ENCODE measurements at places on chromosomes 1 and 21.

GRCh38 chr1:27388337-27389005, 4.0 kb upstream of the GPR3 start:
- DNase-seq: peak; percentile 71

DNA sequence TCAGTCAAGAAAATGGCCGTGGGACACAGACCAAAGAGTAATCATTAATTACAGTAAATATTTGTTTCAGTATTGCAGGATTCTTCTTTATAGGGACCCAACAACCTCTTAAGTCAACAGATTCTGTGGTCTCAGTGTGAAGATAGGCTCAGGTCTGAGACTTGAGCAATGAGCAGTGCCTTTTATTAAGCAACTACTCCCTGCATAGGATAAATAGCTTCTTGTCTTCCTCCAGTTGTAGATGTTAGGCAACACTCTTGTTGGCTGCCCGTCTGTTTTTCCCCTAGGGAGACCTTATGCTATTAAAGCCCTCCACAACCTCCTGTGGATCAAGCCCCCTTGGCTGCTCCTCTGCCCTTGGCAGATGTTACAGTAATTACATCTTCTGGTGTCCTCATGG, 1.8 kb upstream of the OMA1 start:
- DNase-seq: no peak

DNA sequence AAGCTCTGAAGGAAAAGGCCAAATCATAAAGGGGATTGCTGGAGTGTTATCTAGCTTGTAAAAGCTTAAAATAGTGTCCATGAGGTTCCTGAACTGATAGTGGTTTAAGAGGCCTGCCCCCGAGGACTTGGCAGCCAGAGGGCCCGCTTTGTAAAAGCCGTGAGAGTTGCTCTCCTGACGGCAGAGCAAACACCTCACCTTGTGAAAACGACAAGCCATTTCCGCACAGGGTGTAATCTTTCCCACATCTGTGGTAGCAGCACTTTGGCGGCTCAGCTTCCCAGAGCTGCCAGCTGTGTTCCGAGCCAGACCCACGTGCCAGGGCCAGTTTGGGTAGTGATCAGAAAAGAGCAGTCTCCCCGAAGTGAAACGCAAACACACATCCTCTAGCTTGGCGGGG, 37.0 kb downstream of the SERBP1 start:
- no peak for DNase-seq

- DNase-seq: no peak
Measured at GRCh38 chr21:37538971-37539590, 172.5 kb downstream of the DYRK1A start.

DNA sequence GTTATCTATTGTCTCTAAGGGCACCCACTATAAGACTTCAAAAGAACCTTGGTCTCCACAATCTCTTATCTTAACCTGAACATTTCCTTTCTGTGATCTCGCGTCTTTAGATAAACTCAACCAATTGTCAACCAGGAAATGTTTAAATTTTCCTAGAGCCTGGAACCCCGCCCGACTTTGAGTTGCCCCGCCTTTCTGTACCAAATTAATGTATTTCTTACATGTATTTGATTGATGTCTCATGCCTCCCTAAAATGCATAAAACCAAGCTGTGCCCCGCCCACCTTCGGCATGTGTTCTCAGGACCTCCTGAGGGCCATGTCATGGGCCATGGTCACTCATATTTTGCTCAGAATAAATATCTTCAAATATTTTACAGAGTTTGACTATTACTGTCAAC, 5.9 kb upstream of the CXADR start:
- DNase-seq: no peak

- DNase-seq: no peak
Measured at GRCh38 chr1:182596934-182597333, 7.3 kb downstream of the RGS16 start.

GRCh38 chr1:170483051-170483450, 48.9 kb upstream of the GORAB start:
- DNase-seq: no peak

DNA sequence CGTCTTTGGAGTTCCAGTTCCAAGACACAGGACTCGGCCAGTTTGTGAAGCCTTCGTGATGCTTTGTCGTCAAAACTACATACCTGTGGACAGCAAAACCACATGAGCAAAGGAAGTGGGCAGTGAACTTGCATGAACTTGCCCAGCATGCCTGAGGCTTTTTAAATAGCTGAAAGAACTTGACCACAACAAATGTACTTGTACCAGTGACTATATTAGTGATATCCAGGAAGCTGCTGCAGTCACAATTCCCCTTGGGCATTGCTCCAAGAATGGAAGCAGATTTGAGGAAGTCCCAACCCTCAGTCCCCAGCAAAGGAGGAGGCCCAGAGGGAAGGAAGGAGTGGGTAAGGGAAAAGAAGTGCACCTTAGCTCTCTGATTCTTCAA, 2.6 kb downstream of the FUCA1 start:
- DNase-seq: no peak

DNA sequence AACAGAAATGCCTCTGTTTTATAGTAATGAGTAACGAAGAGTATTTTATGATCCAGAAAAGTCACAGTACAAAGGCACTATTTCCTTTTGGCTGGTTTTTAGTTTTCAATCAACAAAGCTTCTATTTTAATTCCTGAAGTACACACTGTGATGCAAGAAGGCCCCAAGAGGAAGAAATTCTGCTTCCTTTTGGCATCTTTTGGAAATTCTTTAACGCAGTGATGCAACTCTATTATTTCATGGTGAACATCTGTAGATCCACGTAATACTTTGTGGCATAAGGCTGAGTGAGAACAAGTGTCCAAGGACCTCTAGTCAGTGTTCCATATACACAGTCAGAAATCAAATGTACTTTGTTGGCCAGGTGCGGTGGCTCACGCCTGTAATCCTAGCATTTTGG, 137.5 kb downstream of the TGFB2 start:
- DNase-seq: no peak

DNA sequence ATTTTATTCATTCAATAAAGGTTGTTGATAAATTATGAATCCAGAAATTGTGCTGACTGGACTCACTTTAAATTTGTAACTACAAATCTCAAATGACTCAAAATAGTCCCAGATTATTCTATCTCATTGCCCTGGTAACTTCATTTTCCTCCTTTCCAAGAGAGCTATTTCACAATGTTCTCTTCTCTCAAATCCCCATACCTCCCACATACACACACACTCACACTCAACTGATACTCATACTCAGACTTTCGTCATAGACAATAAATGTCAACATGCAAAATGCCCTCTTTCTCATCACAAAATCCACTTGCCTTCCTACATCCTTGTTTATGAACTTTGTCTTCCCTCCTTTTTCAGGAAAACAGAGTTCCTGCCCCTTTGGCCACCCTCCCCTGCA, 33.3 kb downstream of the EXTL2 start:
- DNase-seq: no peak

GRCh38 chr21:41621513-41621912, 113.6 kb upstream of the TMPRSS2 start:
- DNase-seq: no peak

- no peak for DNase-seq
Measured at GRCh38 chr1:96525657-96526557, 195.7 kb upstream of the PTBP2 start.

- no peak for DNase-seq
Measured at GRCh38 chr1:65421351-65422025, 1.0 kb downstream of the LEPR start.

DNA sequence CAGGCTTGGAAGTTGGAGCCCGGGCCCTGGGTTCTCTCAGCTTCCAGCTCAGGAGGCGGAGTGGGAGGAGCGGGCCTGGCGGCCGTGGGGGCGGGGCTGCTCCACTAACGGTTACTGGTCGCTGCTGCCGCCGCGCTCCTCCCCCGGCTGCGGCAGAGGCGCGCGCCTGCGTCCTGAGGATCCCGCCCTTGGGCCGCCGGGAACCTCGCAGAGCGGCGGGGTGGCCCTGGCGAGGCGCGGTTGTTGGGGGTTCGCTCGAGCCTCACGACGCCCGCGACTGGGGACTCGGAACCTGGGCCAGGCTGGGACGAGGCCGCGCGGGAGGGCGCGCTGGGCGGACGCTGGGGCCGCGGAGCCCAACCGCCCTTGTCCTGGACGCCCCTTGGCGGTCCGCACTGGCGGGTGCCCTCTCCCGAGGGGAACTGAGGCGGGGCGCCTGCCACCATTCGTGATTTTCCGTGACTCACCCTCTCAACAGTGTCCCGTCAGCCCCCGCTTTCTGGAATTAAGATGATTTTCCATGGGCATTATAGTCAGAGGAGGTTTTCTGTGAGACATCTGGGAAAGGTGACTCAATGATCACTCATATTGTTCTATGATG, 34.1 kb downstream of the OR2G3 start:
- DNase-seq: no peak

DNA sequence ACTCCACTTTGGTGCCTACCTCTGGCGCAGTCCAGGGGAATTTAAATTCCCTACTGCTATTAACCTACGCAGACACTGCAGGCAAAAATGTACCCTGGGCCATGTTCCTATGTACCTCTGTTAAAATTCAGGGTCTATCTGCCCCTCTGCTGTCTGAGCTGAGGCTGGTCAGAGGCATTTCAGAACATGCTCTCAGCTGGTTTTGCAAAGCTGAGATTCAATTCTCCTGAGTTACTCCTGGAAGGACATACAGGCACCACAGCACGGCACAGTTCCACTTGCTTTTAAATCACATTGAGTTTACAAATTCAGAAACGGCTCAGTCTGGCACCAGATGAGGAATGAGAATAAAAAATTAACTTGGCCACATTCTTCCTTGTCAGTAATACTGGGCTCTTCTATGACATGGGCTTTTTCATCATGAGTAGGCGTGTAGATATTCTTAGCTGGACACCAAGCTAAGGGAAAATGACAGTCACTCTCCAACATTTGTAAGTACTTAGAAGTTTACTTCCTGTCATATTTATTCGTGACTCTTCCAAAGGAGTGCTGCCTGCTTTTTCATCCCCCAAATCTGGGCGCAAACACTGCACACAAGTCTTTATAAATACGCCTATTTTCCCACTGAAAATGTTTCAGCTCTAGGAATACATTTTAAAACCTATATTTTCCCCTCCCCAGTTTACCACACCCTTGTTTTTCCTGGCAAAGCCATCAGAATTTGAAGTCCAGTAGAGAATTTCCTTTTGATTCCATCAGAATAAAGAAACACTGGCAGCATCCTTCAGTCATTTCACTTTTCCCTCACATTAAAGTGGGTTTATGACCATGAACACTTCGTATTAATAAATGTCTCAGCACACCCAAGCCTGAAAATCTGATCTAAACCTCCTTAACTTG, 1.9 kb downstream of the C1orf198 start:
- DNase-seq: no peak

- no peak for DNase-seq
Measured at GRCh38 chr1:61480273-61480935, 244.5 kb downstream of the TM2D1 start.

GRCh38 chr1:194644528-194644927, 1458.1 kb upstream of the B3GALT2 start:
- DNase-seq: no peak

DNA sequence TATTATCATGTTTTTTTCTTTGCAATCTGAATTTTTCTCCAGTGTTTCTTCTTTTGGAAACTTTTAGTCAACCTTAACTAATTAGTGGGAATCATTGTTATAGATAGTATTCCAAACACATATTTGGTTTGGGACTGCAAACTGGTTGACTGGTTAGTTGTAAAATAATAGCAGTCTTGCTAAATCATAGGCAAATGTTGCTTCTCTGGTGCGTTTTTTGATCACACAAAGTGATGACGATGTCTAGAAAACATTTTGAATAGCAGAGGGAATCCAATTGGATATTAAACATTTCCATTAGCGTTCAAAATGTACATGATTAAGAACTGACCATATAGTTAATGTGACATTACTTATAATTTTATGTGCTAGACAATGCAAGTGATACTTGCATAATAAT, 4.5 kb downstream of the DNAJB4 start:
- no peak for DNase-seq

GRCh38 chr1:17741052-17741451, 14.1 kb upstream of the ACTL8 start:
- no peak for DNase-seq

DNA sequence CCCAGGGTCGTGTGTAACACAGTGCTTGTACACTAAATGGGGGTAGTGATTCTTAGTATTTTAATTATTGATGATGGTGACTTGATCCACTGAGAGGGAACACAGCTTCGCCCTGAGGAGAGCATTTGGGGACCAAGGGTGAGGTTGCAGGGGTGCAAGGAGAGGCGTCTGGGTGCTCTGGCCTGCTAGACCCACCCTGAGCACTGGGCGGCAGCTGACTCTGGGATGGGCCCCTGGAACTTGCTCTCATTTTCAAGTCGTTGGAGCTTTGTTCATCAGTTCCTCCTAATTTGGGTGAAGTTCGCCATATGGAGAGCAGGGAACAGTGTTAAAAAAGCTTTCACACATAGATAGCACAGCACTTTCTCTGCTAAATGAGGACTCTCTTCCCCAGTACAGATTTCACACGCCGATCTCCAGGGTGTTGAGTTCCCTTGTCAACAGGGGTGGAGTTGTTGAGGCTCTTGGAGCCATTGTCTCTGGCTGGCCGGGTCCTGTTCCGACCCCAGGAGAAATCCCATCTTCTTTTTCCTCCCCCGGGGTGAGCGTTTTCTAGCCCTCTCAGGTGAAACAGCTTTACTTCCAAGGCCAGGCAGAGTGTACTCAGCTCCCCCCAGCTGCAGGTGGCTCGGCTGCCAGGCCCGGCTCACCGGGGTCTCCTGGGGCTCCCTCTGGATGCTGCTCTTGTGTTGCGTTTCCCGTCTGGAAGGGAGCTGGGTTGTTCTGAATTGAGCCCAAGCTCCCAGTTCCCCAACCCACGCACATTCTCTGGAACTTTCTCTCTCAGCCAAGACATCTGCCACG, 367.4 kb downstream of the RPS6KC1 start:
- DNase-seq: no peak

GRCh38 chr1:116374353-116375147, 1.5 kb downstream of the ATP1A1 start:
- DNase-seq: no peak

DNA sequence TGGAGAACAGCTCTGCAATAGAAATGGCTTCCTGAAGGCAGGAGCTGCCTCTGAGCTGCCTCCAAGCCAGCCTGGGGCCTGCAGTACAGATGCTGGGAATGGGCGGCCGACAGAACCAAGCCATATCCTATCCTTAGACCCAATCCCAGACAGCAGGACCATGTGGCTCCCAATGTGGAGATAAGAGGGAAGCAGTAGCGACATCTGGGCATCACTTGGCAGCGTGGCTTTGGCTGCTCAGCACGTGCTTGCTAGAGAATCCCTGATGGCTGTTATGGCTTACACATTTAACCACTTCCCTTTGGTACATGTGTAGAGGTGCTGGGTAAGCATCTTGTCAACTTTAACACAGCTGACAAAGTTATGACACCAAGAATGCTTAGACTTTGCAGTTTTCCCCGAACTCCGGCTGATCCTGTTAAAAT, 87.7 kb downstream of the MAN1C1 start:
- DNase-seq: no peak

- DNase-seq: no peak
Measured at GRCh38 chr1:89081005-89081404, 16.0 kb upstream of the GBP1 start.

- peak; percentile 58 for DNase-seq
Measured at GRCh38 chr1:28887419-28887834, 26.9 kb upstream of the EPB41 start.

DNA sequence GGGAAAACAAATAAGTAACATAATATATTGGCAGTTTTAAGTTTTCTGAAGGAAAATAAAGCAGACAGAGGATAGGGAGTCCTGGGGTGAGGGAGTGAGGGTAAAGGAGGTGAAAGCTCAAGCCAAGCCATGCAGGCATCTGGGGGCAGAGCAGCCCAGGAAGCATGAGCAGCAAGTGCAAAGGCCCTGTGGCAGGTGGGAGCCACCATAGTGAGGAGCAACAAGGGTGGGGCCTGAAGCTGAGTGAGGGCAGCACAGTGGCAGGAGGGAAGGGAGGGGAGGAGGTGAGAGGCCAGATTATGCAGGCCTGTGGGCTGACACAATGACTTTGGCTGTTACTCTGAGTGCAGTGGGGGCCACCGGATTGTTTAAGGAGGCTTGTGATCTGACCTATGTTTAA, 138.8 kb upstream of the TNR start:
- no peak for DNase-seq

Data from GM13976 (cell line).